ENCODE measurements at places on chromosomes 1 and 21.

- DNase-seq = no peak
Observed at GRCh38 chr1:32962248-32962896, 2.2 kb downstream of the RNF19B start.

DNA sequence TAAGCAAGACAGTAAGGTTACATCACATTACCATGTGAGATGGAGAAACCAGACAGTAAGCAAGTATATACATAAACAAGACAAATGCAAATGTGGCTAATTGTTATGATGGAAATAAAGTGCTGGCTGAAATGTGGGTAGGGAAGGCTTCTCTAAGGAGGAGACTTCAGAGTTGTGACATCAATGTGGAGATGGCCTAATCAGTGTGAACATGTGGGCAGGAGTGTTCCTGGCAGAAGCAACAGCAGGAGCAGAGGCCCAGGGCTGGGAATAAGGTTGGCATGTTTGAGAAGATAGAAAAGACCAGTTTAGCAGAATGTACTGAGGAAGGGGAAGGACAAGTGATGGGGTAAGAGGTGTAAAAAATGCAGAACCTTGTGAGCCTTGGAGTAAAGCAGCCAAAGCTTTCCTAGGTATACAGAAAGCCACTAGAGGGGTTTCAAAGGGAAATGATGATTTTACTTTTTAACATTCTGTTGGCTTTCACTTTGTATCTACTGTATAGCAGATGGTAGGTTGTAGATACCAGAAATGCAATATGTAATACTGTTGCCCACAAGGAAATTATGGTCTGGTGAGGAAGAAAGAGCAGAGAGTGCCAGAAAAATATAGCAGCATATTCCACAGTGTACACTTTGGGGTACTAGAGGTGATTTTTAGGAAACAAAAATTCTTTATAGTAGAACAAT lies 197.4 kb downstream of the FGGY start:
- no peak for DNase-seq

GRCh38 chr1:22048351-22049192 lies 3.9 kb upstream of the CDC42 start:
- no peak for DNase-seq

DNA sequence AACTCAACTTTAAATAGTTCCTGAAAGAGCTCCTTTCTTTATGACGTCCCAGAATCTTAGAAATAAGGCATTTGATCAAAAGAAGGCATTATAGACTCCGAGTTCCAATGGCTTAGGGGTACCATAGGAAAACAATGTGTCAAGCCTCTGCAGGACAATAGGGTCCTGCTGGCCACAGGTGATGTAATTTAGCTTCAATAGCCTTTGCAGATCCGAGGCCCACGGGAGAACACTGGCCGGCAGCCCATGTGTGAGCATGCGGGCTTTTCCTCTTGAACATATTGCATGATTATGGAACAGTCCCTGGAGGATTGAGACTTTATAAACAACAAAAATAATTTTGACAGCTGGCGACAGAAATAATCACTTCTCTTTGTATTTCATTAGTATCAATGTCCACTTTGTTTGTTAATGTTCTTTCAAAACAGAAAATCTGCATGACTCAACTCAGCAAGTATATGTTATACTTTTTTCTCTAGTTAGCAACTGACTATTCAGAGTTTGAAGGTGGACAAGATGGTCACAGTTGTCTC lies 49.0 kb upstream of the NR5A2 start:
- no peak for DNase-seq

DNA sequence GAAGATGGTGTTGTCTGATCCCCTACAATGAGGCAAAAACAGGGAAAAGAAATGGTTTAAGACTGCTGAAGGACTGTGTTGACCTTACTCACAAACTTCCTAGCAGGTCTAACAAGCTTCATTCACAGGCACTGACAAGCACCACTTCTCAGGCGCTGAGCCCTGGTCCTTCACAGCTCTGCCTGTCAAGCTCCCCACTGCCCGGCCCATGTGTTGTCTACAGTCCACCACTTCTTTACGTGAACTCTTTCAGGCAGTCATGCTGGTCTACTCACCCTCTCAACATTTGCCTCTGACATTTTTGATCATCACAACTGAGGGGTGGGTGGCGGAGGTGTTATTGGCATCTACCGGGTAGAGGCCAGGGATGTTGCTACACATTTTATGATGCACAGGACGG lies 40.7 kb upstream of the MYBPHL start:
- DNase-seq = no peak

- DNase-seq = no peak
Observed at GRCh38 chr1:49226758-49227157, 450.1 kb upstream of the BEND5 start.

DNA sequence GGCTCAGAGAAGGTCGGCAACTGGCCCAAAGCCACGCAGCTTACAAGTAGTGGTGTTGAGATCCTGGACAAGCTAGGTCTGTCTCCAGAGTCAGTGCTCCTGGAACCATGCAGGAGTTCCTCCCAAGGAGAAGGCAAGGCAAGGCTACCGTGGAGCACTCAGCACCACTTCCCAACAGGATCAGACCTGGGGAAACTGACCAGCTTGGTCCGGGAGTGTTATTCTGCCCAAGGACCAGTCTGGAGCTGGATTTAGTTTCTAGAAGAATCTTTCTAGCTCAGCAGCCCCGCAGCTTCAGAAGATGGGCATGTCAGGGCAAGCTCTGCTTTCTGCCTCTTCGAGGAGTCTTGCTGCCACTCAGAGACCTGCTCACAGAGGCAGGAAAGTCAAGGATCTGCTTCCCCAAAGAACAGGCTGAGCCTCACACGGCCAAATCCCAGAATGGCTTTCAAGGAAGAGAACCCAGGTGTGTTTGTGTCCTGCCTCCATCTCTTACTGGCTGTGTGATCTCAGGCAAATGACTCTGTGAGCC lies 302.8 kb downstream of the MATN1 start:
- DNase-seq = no peak

GRCh38 chr21:23524685-23525084 lies 2082.6 kb downstream of the MRPL39 start:
- DNase-seq = no peak

- DNase-seq = no peak
Observed at GRCh38 chr21:45256021-45256911, 31.4 kb downstream of the POFUT2 start.

DNA sequence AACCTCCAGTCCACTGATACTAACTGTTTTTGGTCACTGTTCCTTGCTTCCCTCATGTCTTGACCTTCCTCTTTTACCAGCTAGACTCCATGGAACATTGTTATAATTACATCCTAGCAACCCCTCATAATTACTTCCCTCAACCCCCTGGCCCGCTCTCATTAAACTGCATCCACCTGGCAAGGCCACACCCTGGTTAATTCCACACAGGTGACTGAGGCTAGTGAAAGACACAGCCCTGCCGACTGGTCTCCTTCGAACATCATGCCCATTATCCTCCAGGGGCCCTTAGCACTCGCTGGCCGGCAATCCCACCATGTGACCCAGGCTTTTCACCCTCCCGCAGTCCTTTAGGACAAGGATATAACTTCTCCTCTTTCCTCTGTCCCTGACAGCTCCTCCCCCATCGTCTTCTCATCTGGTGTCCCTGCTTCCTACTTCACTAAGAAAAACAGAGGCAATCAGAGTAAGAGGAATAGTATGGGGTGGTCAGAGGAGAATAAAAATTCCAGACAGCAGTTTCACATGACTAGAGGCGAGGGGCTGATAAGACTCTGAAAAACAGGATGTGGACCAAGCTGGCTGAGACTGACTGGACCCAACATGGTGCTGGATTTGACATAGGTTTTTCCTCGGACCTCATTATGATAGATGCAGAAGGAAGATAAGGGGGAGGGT lies 8.8 kb upstream of the TENT5B start:
- DNase-seq = no peak

DNA sequence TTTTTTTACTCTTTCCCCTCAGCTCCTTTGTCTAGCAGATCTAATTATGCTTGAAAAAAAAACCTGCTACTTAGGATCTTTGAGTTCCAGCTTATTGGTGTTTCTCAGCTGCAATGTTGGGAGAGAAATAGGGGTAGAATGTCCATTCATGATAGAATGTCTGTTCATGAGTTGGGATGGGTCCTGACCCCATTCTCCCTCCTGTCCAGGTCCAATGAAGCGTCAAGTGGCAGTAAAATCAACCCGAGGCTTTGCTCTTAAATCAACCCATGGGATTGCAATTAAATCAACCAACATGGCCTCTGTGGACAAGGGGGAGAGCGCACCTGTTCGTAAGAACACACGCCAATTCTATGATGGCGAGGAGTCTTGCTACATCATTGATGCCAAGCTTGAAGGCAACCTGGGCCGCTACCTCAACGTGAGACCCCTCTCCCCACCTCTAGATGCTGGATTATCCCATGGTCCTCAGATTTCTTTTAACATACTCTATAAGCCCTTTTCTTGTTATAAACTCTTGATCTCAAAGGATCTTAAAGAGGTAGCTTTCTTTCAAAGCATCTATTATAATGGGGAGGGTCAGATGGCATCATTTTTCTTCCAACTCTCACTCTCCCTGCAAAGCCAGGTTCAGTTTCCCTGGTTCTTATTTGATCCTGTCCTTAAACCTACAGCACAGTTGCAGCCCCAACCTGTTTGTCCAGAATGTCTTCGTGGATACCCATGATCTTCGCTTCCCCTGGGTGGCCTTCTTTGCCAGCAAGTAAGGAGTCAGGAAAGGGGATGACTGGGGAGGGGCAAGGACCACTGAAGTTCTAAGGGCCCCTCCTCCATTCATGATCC lies 11.1 kb downstream of the CERS2 start:
- DNase-seq = no peak

GRCh38 chr1:156257711-156258110 lies 9.9 kb upstream of the PAQR6 start:
- DNase-seq = no peak

GRCh38 chr1:222634180-222635013 lies 16.5 kb downstream of the MIA3 start:
- peak; percentile 30 for DNase-seq

GRCh38 chr1:30034105-30034626 lies 689.2 kb downstream of the MATN1 start:
- DNase-seq = no peak

- DNase-seq = peak; percentile 72
Observed at GRCh38 chr21:39388038-39388810, 39.3 kb upstream of the HMGN1 start.

GRCh38 chr1:244322791-244323521 lies 128.8 kb downstream of the ADSS2 start:
- DNase-seq = no peak

DNA sequence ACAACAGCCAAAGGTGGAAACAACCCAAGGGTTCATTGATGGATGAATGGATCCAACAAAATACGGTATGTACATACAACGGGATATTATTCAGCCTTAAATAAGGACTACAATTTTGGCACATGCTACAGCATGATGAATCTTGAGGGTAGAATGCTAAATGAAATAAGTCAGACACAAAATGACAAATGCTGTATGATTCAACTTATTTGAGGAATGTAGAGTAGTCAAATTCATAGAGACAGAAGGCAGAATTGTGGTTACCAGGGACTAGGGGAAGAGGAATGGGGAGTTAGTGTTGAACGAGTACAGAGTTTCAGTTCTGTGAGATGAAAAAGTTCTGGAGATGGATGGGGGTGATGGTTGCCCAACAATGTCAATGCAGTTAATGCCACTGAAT lies 118.0 kb upstream of the PAXBP1 start:
- no peak for DNase-seq
